ENCODE measurements at places on chromosomes 2 and 18.

GRCh38 chr2:224369028-224369632 lies 32.8 kb downstream of the FAM124B start:
- DNase-seq = peak; percentile 3

DNA sequence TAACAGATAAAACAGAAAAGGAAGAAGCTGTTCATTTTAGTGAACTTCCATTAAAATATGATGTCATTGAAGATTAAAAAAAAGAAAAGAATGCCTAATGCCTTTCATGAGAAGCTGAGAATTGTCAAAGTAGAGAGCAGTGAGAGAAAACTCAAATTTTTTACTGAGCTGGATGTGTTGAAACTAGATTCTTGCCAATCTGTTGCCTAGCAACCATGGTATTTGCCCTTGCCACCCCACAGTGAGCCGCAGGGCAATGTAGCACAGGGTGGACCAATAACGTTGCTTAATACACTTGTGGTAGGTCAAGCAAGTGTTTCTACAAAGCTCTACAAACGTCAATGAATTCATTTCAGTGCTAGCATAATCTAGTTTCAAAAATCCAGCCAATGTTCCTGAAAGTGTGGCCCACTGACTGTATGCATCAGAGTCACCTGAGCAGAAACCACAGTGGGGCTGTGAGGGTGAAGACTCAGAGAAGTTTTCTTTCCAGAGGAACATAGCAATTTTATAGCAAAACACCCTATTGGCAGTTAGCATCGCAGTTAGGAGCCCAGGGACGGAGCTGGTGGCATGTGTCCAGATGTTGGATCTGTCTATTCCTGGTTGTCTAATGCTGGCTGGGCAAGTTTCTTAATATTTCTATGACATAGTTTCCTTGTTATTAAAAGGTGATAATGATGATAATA lies 132.2 kb downstream of the DOCK10 start:
- DNase-seq = no peak

GRCh38 chr2:160267022-160267421 lies 67.0 kb upstream of the ITGB6 start:
- DNase-seq = no peak

- DNase-seq = no peak
These were observed 746.3 kb upstream of the RAB6C start for GRCh38 chr2:129233166-129233565.

GRCh38 chr2:48755473-48755872 lies at the start of gene LHCGR:
TSS of gene LHCGR (minus strand) at chr2:48755724. CDS start at chr2:48755671, 53 bp downstream.
- peak; percentile 15 for DNase-seq

All from NCI-H1417 (cell line).